Nucleus accumbens (tissue), 56 donors: ENCODE measurements at places on chromosomes 6 and 20.

DNA sequence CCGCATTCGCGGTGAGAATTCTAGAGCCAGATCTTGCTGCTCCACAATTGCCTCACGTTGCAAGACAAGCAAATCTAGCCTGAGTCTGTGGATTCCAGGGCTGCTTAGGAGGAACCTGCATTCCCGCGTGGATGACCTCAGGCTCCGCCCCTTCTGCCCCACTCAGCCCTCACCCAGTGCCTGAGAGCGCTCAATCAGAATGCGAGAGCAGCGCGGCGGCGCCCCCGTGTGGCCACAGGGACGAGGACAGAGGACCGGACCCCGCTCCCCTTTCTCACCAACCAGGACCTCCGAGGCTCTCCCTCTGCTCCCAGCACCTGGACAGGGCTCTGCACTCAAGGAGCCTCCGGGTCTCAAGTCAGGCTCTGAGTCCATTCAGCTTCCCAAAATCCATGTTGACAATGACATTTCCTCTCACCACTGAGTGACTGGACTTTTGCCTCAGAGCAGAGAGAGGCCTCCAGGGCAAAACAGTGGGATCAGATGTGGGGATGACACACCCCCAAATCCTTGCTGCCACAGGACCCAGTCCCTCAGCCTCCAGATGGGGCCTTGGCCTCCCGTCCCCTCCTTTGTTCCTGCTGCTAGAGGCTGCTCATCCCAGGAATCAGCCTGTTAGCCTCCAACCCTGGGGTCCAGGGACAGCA lies 52.0 kb downstream of the RPP21 start:
- peak; percentile 22 for DNase-seq

DNA sequence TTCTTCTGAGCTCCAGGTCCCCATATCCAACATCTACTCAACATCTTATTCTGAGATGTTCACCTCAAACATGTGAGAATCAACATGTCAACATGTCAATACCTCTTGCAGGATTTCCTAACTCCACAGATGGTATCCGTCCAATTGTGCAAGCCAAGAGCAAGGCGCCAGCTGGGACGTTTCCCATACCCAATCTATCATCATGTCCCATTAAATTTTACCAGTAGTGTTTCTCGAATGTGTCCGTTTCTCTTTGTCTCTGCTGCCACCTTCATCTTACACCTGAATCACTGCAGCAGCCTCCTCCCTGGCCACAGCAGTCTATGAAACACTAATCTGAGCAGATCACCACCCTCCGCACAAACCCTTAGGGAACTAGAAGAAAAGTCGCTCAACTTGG lies 78.0 kb upstream of the RPS6KA2 start:
- DNase-seq = no peak

- no peak for DNase-seq
These were observed 5.3 kb upstream of the ADGRF5 start for GRCh38 chr6:46927066-46927465.

DNA sequence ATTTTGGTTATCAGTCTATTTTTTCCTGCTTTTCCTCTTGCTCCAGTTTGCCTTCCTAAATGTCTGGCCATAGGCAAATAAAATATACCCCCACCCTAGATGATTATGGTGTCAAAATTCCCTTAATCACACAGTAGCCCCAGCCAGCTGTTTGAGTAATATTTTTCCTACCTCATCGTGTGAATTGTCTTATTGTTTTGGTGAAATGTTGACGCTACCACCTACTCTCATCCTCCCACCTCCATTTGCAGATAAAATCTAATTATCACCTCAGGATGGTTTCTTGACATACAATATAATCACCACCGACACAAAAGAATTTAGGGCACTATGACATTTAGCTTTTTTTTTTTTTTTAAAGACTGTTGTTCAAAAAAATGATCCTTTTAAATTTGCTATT lies 44.1 kb upstream of the FUCA2 start:
- no peak for DNase-seq

DNA sequence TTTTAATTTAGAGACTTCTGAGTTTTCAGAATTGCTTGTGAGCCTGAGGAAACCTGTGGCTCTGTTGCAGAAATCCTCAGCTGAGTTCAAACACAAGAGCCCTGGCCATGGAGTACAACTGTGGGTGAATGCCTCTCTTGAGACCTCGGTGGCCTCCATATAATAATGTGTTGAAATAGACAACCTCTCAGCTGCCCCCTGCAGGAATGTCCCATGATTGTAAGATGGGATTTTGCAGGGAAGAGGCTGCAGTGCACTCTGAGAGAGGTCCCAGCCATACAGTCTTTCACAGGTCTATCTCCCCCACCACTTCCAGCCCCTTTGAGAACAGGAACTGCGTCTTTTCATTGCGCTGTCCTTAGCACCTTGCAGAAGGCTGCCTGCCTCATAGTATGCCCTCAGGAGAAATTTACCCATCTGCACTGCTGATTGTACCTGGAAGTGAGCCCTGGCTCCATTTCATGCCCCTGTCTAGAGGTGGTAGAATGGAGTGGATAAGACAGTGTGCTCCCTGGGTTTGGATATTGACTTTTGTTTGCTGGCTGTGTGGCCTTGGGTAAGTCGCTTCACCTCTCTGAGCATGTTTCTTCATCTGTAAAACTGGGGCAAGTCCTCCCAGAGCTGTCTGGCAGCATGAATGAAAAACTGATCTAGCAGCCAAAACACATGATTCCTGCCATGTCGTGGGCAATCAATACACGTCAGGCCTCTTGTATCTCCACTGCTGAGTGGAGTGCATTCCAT lies 16.8 kb upstream of the CDH22 start:
- no peak for DNase-seq

DNA sequence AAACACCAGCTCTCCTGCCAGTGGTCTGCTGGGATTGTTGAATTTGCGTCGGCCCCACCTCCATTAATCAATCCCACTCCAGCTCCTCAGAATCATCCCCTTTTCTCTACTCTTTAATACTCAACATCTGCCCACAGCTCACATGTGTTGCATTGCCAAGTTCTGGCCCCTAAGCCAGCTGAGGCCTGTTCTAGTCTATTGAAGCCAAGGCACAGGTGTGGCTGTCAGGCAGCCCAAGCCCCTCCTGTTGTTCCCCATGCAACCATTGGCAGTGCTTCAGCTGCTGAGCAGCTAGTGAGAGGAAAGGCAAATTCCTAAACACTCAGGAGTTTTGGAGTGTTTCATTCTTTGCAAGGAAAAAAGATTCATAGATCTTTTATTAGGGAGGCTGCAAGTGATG lies 128.0 kb upstream of the NT5E start:
- no peak for DNase-seq

- no peak for DNase-seq
These were observed 57.7 kb downstream of the PPP1R16B start for GRCh38 chr20:38863024-38863851.

DNA sequence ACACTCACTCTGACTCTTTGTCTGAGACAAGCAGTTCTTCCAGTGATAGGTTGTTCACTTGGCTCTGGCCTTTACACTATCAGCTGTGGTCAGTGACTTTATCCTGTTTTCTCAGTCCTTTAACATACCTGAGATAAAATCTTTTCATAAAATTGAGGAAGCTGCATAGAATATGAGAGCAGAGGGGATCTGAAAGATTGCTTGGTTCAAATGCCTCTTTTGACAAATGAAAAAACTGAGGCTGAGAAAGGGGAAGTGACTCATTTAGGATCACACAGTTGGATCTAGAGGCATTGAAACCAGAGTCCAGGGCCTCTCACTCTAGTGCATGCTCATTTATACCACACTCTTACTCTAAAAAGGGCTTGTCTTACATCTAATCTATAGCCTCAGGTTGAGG lies 277.0 kb upstream of the TBX18 start:
- DNase-seq = no peak

GRCh38 chr6:132797951-132798868 lies at the start of gene SLC18B1:
SLC18B1 (minus strand) TSS chr6:132798637; CDS start chr6:132798456, 181 bp downstream.
- DNase-seq = peak; percentile 68

DNA sequence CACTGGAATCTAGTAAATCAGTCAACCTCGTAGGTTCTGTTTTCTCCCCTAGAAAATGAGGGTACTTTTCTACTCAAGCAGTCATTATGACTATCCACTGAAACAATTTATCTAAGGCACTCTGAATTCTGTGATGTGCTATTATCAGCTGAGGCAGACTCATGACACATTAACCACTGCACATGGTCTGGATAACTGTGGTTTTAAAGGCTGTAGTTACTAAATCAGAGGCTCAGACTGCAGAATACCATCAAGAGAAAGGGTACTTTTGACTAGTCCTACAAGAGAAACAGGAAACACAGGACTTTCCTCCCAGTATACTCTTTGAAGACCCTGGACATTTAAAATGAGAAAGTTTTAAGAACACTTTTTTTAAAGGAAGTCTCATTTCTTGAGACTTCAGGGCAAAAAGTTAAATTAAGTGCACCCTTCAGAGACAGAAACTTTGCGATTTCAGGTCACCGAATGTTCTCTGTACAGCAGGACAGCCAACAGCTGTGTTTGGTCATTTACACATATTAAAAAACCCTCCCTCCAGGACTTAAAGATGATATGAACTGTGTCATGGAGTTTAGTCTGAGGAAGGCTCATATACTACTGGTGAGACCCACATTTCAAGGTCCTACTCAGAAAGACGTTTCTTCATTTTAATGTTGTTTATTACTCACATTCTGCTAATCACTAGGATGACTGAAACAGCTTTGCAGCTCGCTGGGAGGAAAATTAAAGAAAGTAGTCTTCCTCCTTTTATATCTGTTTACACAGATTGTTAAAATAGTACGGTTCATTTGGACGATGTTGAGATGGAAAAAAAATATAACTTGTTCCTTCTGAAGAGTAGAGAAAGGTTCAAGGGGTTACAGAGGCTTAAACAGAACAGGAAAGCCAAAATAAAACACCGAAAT lies 19.9 kb downstream of the ATXN1 start:
- no peak for DNase-seq

- no peak for DNase-seq
These were observed 250.4 kb downstream of the FOXA2 start for GRCh38 chr20:22333885-22334545.

DNA sequence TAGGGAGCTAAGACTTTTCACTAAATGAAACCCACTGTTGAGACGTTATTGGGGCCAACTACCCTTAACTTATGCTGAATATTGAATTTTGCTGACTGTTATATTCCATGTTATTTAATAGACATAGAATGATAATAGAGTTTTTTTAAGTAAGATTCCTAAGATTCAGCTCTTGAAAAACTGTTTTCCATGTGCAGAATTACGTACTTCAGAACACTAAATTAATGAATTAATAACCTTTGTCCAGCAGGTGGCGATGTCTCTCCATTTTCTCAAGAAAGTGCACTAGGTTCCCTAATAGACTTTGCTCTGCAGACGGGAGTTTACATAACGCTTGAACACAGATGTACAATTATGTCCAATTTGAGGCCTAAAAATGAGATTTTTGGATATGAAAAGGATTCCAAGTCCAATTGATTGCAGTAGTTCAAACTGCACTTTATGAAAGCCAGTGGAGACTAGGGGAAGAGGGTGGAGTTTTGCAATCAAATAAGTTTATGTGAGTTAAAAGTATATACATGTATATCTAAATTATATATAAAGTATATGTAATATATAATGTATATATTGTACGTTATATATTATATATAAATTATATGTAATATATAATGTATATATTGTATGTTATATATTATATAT lies 282.1 kb downstream of the UST start:
- DNase-seq = no peak
